ENCODE measurements at places on chromosomes 2 and 18. TPM values are rescaled to one million over a fixed set of nuclear protein-coding genes. Genes with fewer than 3 reads are reported as not detected.

GRCh38 chr2:72415781-72416475 is 268.3 kb upstream of the CYP26B1 start:
- no peak for DNase-seq

ARHGEF33 gene
- total RNA-seq, result 0.26 TPM

GRCh38 chr2:134462791-134463698 is 209.2 kb downstream of the MGAT5 start:
- DNase-seq, result no peak

DNA sequence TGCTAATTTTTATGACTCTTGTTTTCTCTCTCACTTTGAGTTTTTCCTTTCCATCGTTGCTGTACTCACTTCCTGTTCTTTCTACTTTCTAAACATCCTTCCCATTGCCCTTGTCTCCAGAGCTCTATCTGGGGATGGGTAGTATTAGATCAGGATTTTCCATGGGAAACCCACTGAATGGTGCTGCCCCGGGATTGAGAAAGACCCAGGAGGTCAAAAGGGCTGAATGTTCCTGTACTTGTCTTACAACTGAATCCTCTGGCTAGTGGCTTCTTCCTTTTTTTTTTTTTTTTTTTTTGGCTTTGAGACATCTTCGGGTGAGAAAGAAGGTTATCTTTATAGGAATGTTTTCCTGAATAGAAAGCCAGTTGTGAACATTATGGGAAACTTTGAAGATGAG is 364.8 kb upstream of the SLC14A2 start:
- no peak for DNase-seq

DNA sequence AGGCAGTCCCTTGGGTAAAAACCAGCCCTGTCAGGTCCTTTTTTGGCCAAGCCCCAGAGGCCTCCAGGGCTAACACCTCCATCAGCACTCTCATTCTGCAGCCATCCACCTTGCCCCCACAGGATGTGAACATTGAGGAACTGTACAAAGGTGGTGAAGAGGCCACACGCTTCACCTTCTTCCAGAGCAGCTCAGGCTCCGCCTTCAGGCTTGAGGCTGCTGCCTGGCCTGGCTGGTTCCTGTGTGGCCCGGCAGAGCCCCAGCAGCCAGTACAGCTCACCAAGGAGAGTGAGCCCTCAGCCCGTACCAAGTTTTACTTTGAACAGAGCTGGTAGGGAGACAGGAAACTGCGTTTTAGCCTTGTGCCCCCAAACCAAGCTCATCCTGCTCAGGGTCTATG is 7.3 kb downstream of the IL1F10 start:
- no peak for DNase-seq

GRCh38 chr2:202322435-202322834 is 53.7 kb upstream of the BMPR2 start:
- DNase-seq, result no peak
